ENCODE measurements at places on chromosomes 11 and 22. TPM values are rescaled to one million over a fixed set of nuclear protein-coding genes. Genes with fewer than 3 reads are reported as not detected.

GRCh38 chr11:69981119-69981784 lies 96.9 kb upstream of the ANO1 start:
- DNase-seq = no peak

DNA sequence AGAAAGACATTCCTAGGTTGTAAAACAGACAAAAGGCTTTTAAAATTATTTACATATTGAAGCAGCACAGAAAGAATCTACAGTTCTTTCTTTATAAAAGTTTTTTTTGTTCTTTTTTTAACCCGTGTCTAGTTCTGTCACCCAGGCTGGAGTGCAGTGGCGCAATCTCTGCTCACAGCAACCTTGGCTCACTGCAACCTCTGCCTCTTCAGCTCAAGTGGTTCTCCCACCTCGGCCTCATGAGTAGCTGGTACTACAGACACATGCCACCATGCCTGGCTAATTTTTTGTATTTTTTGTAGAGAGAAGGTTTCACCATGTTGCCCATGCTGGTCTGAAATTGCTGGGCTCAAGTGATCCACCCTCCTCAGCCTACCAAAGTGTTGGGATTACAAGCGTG lies 3.8 kb upstream of the INCENP start:
- no peak for DNase-seq

DNA sequence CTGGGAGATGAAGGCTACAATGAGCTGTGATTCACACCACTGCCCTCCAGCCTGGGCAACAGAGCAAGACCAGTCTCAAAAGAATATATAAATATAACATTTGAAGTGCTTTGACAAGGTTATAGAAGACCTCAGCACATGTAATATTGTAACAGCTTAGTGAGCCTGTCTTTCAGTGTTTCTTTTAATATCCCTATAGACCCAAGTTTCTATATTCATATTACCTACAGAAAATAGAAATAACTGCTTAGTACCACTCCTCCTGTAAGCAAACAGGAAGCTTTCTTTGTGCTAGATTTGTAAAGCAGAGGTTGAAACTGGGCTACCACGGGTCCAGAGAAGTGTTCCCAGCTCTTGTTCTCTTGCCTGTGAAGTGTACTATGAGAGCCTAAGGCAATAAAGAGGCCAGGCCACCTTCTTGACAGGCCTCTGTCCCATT lies 68.2 kb downstream of the PPP2R1B start:
- DNase-seq = no peak

- no peak for DNase-seq
Measured at GRCh38 chr22:38733329-38733723, 22.5 kb downstream of the SUN2 start.

DNA sequence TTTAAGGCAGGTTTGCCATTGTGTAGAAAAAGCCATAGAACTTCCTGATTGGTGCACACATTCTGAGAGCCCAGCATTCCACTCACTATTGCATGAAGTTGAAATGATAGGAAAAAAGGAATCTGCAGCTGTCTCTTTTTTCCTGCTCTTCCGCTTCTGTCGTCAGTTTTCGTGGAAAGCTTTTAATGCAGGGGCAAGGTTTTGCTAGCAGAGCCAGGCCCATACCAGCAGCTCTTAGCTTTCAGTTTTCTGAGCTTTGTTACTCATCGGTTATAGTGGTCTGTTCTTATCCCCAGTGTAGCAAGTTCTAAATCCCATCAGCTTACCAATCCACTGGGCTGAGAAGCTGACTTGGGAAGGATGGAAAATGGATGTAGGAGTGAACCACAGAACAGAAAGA lies 162.9 kb upstream of the TTC12 start:
- DNase-seq = no peak

GRCh38 chr11:27945348-27945747 lies 162.6 kb downstream of the KIF18A start:
- DNase-seq = no peak

DNA sequence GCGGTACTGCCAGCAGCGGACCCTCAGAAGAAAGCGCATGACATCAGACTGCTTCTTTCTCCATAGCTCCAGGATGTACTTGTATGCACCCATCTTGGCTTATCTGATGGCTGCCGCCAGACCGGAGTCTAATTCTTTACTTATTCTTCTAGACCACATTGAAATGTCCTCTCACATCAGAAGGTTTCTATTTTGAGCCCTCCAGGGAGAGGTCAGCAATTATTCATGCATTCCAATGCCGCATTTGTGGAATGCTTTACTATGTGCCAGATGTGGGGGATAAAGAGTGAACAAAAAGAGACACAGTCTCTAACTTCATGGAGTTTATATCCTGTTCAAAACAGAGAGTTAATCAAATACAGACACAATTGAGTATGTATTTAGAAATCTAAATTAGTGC lies 230.1 kb downstream of the MIAT start:
- DNase-seq = no peak

DNA sequence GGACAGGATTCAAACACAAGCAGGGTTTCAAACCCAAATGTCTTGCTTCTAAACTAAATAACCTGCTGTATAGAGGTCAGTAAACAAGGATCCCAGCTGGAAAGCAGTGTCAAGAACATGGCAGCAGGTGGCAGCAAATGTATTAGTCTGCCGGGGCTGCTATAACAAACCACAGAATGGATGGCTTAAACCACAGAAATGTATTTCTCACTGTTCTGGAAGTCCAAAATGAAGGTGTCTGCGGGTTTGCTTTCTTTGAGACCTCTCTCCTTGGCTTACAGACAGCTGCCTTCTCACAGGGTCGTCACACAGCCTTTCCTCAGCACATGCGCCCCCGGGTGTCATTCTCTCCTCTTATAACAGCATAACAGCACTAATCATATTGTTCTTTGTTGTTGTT lies 65.1 kb upstream of the LRRC55 start:
- no peak for DNase-seq

DNA sequence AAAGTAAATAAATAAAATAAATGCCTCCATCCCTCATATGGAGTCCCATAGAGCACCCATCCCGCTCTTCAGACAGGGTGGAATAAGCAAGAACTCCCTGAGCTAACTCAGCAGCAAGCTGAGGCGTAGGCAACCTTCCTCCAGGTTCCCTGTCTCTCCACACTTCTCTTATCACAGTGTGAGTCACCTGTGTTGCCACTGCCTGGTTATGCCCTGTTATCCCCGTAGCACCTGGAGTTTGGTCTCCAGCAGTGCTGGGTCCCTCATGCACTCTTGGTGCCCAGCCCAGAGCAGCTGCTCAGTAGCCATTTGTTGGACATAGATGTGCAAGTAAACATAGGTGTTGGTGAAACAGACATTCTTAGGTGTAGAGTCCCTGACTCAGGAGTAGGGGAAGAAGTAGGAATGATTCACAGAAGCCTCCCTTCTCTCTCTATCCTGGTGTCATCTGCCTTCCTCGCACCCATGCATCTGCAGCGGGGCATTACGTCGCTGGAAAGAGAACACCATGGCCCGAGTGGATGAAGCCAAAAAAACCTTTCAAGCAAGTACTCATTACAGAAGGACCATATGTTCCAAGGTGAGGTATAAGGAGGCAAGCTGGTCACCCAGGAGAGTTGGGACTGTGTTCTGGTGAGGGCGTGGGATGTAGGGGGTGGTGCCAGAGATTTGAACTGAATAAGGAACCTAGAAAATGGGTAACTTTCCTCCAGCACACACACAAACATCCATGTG lies 56.0 kb downstream of the PISD start:
- no peak for DNase-seq

DNA sequence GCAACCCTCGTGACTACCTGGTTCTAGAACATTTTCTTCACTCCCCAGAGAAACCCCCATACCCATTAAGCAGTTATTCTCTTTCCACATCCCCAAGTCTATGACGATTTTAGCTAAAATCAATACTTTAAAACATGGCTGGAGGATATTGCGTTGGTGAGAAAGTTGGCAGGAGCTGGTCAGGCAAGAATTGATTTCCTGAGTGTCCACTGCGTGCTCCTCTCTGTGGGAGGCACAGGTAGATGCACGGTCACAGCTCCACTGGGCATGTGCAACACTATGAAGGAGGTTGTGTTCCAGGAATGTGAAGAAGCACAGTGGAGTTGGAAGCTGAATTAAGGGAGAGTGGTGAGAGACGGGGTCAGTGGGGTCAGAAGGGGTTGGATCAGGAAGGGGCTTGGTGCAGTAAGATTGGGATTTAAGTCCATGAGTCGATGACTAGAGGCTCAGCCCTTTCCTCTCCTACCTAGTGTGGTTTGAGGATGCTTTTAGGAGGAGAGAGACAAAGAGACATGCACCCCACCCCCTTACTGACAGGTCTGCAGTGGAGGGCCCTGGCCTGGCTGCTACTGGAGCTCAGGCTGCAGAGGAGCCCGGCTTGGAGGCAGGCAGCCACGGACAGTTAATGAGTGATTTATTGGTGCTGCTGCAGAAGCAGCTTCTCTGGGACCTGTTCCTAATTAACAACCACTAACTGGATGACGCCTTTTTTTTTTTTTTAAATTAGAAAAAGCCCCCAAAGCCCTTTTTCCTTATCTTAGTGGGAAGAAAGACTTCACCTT lies 395.6 kb downstream of the TENM4 start:
- DNase-seq = no peak

DNA sequence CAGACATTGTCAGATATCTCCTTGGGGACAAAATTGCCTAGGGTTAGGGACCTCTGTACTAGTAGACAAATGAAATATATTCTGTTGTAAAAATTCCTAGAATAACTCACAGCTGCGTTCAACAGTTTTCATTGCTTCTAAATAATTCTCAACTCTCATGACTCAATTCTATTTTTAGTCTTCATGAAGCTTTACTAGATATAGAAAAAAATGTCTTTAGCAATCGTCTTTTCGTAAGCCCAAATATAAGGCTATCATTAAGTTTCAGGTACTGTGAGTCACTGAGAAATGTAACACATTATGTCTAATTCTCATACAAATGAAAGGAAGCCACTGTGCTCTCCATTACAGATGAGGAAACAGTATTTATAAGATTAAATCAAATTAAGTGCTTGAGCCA lies 6.4 kb downstream of the MMP12 start:
- no peak for DNase-seq

GRCh38 chr11:3001496-3001895 lies 9.4 kb upstream of the NAP1L4 start:
- DNase-seq = no peak

DNA sequence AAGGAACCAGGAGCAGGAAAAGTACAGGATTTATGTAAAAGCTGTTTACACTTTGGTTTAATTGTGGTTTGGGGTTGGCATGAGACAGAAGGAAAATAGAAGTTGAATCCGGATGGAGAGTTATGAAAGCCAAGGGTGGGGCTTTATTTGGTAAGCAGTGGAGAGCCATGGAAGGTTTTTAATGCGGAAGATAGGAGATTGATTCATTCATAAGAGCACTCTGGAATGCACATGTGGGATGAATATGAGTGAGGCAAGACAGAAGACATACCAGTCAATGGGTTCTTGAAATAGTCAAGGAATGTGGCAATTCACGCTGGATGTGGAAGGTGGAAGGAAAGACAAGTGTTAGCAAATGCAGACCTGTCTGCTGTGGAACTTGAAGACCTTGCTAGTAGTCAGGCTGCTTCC lies 9.3 kb upstream of the GLB1L3 start:
- DNase-seq = no peak

DNA sequence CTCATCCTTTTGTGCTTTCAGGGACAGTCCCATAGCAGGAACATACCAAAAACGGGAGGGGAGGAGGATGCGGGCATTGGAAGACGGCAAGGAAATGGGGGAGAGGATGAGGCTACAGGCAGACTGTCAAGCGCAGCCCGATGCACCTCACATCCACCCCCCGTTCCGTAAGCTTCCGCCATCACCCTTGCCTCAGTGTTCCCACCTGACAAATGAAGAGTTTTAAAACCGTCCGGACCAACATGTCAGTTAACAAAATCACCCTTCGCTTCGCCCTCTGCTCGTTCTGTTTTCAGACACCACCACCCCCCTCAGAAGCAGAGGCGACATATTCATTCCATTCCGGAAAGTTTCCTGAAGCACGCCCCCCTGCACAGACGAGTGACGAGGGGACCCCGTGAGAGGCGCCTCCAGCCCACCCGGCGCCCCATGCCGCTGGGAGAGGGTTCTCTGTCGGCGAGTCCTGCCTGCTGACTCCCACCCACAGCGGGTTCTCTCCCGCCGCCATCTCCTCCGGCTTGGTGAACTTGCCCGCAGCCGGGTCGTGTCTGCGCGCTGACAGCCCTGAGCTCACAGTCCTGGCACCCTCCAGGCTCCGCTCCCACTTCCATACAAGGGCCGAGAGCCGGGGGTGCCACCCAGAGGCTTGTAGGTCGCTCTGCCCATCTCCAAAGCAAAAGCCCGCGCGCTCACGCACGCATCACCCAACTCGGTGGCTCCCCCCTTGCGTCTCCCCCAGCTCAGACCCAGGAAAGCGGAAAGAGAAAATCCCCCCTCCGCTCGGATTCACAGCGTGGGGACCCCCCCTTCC lies 1.5 kb downstream of the IGSF9B start:
- peak; percentile 72 for DNase-seq

GRCh38 chr11:64157631-64158394 lies 8.1 kb downstream of the MACROD1 start:
- no peak for DNase-seq

DNA sequence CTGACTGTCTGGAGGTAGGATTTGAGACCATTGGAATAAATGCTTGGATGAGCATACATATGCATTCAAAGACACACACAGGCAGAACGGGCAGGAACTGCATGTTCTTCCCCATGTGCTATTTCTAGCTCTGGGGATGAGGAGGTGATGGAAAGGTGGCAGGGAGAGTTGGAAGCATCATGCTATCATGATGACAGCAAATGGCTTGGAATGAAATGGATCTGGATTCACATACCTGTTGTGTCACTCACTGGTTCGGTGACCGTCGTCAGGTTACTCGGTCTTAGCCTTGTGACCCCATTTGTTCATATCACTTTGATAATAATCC lies 627.9 kb upstream of the KIRREL3 start:
- DNase-seq = no peak

- DNase-seq = peak; percentile 61
Measured at GRCh38 chr11:45155058-45155551, 8.7 kb downstream of the PRDM11 start.

DNA sequence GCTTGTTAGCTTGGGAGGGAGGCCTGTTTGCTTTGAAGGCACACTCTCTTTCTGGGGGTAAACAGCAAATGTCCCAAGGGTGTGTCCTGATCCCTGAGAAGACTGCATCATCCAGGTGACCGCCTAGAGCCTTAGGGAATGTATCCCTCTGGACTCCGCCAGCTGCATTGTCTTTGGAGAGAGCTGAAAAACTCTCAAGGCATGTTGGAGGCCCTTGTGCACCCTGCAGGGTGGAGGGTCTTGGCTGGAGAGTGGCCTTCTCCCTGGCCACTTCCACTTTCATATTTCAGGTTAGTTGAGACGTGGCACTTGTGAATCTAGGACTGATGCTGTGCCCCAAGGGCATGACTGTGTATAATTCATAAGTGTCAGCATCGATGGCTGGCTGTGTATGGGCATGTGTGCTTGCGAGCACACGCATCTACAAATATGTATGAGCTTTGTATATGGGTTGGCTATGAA lies 70.6 kb downstream of the ZBTB16 start:
- DNase-seq = no peak

DNA sequence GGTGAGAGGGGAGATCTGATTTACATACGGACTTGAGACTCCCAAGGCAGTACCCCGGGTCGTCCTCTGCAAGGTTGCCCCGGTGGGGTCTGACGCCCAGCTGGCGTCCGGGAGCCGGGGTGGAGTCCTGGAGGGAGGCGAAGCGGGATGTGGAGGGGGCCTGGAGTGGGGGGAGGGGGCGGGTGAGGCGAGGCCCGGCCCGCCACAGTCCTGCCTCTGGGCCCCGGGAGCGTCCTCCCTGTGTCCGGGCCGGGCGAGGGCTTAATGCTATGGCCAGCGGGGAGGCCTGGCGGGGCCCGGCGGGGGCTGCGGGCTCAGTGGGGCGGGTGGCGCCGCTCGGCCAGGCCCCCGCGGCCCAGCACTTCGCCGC lies 2.4 kb upstream of the MYBPC3 start:
- no peak for DNase-seq

Gene OR51E2
- total RNA-seq = 0.15 TPM

Gene CDC45
- 3.3 TPM for total RNA-seq

Gene CST6
- total RNA-seq = 6.3 TPM

Gene TIMP3
- total RNA-seq = 711 TPM

Measured in right atrium auricular region (tissue), 2 donors.